ENCODE measurements at places on chromosomes 2 and 18.

- DNase-seq = no peak
Measured at GRCh38 chr2:75157435-75157834, 41.9 kb downstream of the TACR1 start.

DNA sequence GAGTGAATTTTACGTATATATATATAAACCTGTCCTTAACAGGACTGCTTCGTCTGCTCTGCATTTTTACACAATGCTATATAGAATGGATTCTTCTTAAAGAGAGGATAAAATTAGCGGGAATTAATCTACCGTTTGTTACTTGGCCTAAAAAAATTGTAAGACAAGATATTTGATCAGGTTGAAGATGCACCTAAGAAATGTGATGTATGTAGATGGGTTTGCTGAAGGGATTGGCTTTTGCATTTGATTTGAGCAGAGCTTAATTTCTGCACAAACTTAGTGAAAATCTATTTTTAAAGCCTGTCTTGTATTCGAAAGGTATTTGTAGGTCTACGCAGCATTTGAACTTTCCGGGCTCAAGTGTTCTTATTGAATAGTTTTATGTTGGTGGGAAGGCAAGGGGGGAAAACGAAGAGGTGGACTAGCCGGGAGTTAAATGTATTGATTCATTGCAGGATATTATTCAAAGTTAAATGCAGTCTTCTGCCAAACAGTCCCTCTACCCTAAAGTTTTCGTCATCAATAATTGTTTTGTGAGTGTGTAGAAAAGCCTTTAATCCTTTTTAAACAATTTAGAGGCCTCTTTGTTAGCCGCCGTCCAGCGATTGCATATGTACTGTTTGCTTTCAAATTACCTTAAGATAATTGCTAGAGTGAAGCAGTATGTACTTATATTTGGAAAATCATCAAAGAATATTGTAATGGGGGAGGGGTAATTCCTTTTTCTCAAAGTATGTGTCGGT, 1.2 kb downstream of the PPP1CB start:
- no peak for DNase-seq

- no peak for DNase-seq
Measured at GRCh38 chr2:62330959-62331358, 135.0 kb downstream of the B3GNT2 start.

- no peak for DNase-seq
Measured at GRCh38 chr2:45690231-45690630, 38.8 kb downstream of the PRKCE start.

DNA sequence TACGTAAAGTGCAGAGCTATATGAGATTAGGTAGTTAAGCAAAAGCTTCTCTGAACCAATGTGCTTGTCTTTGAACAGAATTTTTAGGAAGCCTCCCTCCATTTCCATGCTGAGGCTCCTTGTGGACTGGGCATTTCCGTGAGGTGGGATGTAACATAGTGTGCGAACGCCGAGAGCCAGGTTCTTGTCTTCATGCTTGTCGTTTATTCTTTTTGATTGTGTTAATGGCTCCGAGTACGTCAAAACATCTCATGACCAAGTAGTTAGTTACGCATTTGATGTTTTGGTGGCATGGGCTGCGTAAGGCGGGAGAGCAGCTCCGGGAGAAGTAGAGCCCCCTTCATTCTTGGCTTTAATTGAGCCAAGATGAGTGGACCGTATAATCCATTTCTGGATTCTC, 32.9 kb downstream of the DGKD start:
- no peak for DNase-seq

GRCh38 chr2:174688079-174688478, 76.2 kb downstream of the CHRNA1 start:
- DNase-seq = no peak

DNA sequence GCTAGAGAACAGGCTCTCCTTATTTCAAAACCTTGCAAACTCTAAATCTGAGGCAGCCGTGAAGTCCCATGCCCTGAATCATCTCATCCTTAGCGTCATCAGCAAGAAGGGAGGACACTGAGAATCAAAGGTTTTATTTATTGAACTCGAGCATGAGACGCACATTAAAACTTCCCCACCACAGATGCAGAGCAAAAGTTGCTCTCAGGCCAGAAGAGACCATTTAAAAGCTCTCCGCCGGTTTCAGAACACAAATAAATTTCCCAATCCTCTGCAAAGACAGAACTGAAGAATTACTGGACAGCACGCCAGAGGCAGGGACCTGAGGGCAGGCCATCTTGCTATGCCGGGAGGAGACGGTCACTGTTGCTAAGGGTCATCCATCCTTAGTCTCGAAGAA, 1.3 kb downstream of the AMMECR1L start:
- DNase-seq = no peak

GRCh38 chr2:112493858-112494648, 12.1 kb downstream of the TTL start:
- DNase-seq = no peak

DNA sequence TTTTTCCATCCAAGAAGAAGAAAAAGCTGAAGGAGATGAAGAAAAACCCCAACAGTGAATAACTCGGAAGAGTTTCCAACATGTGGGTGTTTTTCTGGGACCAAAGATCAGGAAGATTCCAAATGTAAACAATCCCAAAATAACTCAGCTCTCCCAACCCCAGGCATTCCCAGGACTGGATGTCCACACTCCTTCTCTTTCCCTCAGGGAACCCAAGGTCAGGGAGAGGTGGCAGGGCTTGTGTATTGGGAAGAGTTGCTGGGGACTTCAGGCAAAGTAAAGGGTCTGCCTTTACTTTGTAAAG, 268.0 kb downstream of the DYSF start:
- DNase-seq = no peak

- no peak for DNase-seq
Measured at GRCh38 chr2:11556101-11556806, 22.4 kb downstream of the GREB1 start.

GRCh38 chr2:176496761-176497160, 227.5 kb downstream of the MTX2 start:
- no peak for DNase-seq

- DNase-seq = no peak
Measured at GRCh38 chr2:17515652-17516051, 2.6 kb downstream of the RAD51AP2 start.

DNA sequence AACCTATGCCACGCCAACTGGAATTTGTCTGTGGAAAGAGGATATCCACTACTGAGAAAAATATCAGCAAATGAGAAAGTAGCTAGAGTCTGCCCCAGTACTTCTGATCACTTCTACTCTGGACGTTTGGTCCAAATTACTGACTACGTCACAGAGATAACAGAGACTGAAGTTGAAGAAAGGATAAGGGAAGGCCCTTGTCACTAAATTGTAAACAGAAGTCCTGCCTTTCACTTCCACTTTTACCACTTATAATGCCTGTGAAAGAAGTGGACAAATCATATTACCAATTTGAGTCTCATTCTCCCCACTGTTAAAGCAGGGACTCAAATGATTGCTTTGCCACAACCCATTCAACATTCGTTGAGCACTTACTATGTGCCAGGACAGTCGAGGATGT, 173.9 kb upstream of the ERBB4 start:
- DNase-seq = no peak

DNA sequence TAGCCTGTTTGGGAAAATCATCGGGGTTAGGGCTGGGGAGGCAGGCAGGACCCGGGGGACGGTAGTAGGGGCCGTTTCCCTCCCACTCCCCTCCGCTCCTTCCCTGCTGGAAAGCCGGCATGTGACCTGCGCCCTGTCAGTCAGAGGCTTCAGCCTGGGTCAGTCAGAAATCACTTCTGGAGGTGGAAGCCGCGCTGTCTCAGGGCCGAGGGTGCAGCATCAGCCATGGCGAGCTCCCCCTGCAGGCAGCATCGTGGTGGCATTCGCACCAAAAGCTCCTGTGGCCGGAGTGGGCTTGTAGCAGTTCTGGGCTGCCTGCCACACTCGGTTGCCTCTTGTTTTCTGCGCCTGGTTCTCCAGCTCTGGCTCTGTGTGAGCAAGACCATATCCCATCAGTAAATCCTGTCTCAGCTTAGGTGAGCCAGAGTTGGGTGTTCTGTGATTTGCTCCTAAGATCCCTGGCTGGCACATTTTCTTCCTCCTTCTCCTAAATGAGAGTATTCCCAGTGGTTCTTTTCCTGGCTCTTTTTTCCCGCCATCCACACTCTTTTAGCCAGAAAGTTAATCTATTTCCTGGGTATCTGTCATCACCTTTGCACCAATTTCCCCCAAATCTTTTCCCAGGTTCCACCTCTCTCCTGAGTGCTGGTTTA, 123.9 kb upstream of the CD302 start:
- DNase-seq = peak; percentile 67

GRCh38 chr18:79540161-79540903, 139.3 kb upstream of the CTDP1 start:
- DNase-seq = no peak

GRCh38 chr2:9388950-9389911, 34.1 kb downstream of the ITGB1BP1 start:
- DNase-seq = no peak

Measured in stimulated activated CD4-positive, alpha-beta T cell treated with anti-CD3 and anti-CD28 coated beads, Interleukin-15, amount 100 ng/mL, for 1 hour (primary cell).